ENCODE measurements at places on chromosomes 1 and 21.
A peak's percentile ranks its signal among the peaks of the same experiment; 100 is the strongest.

GRCh38 chr1:221865808-221866207 is 123.9 kb upstream of the DUSP10 start:
- DNase-seq: no peak

DNA sequence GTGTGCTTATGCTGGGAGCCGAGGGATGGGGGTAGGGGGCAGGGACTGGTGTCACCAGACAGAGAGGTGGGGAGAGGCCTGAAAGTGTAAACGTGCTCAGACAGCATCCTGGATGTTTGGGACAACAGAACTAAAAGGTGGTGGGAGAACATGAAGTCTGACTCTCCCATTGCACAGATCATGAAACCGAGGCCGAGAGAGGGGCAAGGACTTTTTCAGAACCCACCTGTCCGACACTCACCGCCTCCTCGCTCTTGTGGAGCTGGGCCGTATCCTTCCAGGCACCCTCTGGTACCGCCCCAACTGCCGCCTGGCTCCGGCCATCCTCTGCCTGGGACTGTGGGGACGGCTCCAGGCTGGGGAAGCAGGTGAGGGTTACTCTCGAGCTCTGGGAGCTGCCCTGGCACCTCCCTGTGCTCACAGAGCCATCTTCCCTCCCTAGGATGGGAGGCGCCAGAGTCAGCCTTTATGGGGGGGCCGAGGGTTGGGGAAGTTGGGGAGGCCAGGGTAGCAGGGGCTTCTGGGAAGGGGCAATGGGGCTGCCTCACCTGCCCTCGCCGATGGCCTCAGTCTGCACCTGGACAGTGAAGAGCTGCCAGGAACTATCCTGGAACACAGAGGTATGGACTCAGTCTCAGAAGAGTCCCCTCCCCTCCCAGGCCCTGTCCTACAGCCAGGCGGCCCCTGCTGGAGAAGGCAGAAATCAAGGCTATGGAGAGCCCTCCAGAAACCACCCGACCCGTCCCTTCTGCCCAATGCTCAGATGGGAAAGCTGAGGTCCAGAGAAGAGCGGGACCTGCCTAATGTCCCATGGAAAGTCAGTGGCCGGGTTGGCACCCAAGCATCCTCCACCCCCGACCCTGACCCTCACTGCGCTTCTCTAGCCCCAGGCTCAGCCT is 7.0 kb downstream of the ATP13A2 start:
- no peak for DNase-seq

- no peak for DNase-seq
Observed at GRCh38 chr21:17784180-17784598, 35.0 kb downstream of the C21orf91 start.

GRCh38 chr1:93288558-93288957 is 57.1 kb upstream of the DR1 start:
- DNase-seq: no peak

DNA sequence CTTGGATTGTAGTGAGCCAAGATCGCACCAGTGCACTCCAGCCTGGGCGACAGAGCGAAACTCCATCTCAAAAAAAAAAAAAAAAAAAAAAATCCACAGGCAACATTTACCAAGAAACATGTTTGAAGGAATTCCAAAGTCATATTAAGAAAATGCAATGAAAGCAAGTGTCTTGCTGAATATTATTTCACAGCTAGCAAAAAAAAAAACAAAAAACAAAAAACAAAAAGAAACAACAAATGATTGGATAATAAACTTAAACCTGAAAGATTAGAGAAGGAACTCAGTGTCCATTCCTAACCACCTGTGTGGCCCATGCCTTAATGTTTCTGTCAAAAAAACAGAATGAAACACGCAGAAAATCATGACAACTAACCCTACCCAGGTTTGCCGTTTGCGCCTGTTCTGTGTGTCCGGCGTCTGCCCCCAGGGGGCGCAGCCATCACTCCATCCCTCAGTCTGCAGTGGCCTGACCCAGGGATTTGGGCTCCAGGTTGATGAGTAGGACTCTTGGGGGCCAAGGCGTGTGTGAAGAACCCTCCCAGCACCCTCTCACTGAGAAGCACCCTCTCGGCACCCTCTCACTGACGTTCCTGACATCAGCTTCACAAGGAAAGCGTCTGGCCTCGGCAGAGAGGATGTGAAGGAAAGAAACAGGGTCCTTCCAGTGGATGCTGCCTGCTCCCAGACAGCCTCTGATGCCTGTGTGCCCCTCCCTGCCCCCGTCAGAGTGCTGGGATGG is 19.2 kb upstream of the PTTG1IP start:
- no peak for DNase-seq

GRCh38 chr1:84653130-84653677 is 37.1 kb downstream of the SSX2IP start:
- no peak for DNase-seq

DNA sequence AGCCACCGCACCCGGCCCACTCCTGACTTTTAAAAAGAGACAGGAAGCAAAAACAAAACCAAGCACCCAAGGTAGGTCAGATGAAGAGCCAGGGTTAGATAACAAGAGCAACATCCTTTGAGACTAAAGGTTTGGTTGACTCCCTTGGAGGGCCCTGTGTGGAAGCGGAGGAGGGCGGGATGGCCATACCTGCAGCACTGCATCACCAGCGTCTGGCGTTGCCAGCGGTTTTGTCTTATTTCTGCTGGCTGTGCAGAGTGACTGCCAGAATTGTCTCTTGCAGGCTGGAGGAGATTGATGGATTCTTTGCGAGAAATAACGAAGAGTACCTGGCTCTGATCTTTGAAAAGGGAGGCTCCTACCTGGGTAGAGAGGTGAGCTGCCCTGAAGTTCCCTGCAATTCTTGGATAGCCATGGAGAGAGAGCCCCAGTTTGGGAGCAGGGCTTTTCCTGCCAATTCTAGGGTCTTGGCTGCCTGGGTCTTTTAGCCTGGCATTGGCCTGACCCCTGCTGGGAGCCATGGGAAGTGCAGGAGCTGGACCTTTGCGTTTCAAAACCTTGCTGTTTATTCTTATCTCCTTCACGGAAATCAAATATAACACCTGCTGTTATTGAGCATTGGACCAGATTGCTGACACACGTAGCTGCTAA is 24.0 kb downstream of the QSOX1 start:
- DNase-seq: peak; percentile 11

GRCh38 chr1:88111816-88112215 is 572.3 kb upstream of the PKN2 start:
- no peak for DNase-seq

- DNase-seq: no peak
Observed at GRCh38 chr21:41709965-41710822, 56.7 kb downstream of the RIPK4 start.

DNA sequence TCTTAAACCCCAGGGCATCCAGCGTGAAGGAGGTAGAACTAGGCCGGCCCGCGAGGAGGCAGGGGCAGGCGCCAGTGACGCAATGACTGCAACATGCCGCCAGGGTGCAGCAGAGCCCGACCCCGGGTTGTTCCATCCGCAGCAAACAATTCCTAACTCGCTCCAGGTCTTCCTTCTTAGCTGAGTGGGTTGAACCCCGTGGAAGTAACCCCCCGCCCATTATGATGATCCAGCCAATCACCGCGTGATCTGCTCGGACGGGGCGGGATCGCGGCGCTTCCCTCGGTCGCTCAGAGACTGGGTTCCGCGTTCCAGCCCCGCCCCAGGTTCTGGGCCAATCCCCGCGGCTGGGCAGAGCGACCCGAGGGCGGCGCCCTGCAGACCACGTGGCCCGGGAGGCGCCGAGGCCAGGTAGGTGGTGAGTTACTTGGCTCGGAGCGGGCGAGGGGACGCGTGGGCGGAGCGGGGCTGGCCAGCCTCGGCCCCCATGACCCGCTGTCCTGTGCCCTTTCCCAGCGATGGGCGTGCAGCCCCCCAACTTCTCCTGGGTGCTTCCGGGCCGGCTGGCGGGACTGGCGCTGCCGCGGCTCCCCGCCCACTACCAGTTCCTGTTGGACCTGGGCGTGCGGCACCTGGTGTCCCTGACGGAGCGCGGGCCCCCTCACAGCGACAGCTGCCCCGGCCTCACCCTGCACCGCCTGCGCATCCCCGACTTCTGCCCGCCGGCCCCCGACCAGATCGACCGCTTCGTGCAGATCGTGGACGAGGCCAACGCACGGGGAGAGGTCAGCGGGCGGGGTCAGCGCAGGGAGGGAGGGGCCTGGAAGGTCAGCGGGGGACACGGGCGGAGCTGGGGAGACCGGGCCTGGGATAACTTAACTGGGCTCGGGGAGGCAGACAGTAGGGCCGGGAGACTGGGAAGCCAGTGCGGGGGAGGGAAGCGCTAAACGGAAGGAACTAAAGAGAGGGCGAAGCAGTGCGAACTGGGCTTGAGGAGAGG is at the start of gene DUSP23:
Gene DUSP23, plus strand, starts transcription at position 380 of the 1,000 bp plus-strand sequence. Its CDS starts 139 bp downstream, at position 519.
- DNase-seq: peak; percentile 91

GRCh38 chr1:33335020-33335419 is 14.1 kb upstream of the A3GALT2 start:
- DNase-seq: no peak

DNA sequence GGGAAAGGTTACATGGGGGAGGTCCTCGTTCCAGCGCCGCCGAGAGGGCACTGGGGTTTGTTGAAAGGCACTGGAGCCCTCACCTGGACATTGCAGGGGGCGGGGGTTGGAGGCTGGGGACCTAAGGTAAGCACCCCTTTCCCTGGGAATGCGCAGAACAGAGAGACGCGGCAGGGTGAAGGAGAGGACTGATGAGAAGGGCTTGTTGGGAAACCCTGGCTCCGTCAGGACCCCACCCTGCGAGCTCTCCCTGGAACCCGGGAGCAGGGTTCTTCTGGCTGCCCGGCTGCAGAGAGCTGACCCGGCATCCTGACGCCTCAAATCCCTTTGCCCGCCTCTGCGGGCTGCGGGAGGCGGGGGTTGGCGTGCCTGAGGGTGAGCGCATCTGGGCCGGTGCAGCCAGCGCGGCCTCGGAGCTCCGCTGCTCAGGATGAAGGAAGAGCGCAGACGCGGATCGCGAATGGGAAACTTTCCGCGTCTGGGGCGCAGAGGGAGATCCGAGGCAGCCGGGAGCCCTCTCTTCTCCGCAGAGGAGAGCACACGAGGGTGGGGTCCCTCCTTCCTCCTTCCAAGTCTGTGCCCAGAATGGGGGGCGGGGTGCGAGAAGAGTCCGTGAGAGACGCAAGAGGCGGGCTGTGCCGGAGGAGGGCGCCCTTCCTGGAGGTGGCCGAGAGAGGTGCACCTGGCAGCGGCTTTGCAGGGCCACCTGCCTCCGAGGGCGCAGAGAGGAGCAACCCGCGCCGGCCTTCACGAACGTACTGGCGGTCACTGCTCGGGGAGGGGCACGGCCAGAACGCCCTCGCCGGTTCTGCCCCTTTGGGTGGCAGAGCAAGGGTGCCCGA is 2.4 kb downstream of the IGSF21 start:
- DNase-seq: peak; percentile 45

DNA sequence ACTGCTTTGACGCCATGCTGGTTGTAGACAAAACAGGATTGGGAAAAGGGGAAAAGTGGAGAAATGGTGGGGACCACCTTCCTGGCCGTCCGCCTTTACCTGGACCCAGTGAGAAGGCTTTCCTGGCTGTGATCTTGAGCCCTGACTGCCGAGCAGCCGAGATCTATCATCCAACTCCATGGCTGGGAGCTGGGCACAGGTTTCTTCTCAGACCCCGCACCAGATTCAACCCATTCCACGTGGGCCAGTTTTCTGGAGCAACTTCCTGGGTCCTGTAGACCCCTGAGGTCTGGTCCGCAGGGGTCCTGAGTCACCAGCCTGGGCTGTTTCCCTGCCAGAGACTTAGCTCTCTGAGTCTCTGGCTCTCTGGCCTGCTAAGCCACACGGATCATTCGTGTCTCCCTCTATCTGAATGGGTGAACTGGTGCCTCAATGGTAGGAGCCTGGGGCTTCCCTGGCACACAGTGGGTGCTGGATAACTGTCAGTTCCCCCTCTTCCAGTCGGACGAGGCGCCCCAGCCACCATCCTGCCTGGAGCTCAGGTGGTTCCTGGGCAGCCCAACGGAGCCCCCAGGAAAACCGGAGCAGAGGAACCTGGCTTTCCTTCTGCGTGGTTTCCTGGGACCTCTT is 4.5 kb upstream of the NPHP4 start:
- no peak for DNase-seq

- DNase-seq: no peak
Observed at GRCh38 chr1:91683598-91683951, 182.9 kb downstream of the CDC7 start.

DNA sequence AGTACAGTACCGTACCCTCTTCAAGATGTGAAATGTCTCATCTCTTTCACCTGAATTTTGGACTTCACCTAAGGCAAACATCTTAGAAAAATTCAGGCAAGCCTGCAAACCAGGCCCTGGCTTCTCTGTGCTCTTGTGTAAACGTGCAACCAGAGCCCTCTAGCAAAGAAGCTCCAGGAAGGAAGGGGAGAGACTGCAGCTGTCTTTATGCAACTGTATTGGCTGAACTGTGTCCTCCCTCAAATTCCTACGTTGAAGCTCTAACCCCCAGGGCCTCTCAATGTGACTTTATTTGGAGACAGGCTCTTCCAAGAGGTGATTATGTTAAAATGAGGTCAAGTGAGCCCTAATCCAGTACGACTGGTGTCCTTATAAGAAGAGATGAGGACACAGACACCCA is 60.3 kb downstream of the SLC45A1 start:
- no peak for DNase-seq

DNA sequence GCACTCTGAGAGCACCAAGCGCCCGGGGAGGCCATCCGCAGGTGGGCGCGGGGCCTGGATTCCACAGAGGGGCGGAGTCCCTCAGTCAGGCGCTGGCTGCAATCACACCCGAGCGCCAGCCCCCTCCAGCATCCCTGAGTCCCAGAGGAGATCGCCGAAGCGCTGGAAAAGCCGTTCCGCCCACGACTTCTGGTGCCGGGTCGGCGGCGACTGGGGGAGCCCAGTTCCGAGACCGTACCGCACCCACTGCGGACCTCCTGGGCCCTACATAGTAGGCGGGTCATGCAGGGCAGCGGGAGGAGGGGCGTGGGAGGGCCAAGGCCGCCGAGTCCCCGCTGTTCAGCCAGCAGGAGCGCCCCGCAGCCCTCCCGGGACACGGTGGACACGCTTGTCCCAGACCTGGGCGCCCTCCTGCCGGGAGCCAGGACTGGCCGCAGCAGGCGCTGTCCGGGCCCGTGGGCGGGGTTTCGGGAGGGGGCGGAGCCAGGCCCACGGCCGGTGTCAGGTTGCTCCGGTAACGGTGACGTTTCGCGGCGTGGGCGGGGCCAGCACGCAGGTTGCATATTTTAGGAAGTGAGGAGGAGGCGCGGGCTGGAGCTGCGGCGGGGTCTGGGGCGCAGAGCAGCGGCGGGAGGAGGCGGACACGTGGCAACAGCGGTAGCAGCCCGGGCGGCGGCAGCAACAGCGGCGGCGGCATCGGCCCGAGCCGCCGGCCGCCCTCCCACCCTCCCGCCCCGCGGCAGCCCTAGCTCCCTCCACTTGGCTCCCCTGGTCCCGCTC is at the start of gene ATP1A1:
Gene ATP1A1, plus strand, starts transcription at position 594 of the 780 bp plus-strand sequence. CDS start 268 bp downstream, outside the sequence.
- peak; percentile 86 for DNase-seq

GRCh38 chr1:16907870-16908758 is 12.3 kb downstream of the RNU1-2 start:
- no peak for DNase-seq

GRCh38 chr1:93490357-93490756 is 42.4 kb downstream of the FNBP1L start:
- DNase-seq: no peak

Data from NCI-H1930 (cell line).